ENCODE measurements at places on chromosomes 1 and 21. TPM values are rescaled to one million over a fixed set of nuclear protein-coding genes. Genes with fewer than 3 reads are reported as not detected.

GRCh38 chr1:62280150-62280549 is 39.1 kb downstream of the KANK4 start:
- no peak for DNase-seq

DNA sequence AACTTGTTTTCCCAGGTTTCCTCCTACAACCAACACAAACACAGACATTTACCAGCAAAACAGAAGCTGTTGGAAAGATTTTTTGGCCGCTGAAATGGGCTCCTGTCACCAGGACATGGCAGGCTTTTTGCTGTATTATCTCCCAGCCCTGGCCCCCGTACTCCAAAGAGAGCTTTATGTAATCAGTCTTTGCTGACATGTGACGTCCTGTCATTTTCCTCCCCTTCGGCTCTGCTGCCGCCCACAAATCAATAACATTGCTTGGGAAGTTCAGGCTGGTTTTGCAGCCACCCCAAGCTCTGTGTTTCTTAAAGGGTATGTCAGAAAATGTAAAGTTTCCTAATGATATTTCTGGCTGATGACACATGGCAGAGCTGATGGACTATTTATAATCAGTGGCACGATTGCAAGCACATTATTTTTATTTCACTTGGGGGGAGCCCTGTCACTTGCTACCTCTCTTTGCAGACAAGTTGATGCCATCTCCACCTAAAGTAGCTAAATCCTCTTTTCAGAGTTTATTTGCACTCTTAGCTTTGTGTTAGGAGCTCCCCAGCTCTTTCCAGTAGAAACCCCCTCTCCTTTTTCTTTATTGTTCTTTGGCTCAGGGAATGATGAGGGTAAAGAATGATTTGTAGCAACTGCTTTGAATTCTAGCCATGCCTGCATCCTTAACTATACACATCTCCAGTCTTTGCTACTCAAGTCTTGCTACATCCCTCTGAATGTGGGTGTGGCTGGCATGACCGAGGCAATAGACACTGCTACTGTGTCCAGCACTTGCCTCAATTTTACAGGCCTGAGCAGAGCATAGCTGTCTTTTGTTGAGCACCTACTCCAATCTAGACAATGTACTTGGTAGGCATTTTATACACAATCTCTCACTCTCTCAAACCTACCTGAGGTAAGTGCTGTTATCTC is 67.3 kb downstream of the ELAVL4 start:
- no peak for DNase-seq

The NOTCH2NLA gene
- total RNA-seq, result 6.6 TPM

The AMY1A gene
- not detected for total RNA-seq

The USH2A gene
- total RNA-seq, result 2.3 TPM

All from left ventricle myocardium superior (tissue), 1 donor.